ENCODE measurements at places on chromosomes 3 and 15.

DNA sequence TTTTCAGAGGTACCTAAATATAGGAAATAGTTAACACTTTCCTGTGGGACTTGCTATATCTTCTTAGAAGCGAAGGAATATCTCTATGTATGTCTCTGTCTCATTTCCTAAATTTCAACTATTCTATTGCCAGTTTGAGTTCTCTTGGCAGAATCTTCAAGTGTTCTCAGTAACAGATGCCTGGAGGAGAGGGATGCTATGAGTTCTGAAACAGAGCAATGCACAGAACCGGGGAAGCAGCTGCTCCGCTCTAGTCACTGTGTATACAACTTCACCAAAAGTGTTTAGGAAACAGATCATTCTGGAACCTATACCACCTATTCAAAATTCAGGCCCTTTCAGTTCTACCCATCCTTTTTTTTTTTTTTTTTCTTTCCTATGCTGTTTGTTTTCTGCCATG is 144.6 kb downstream of the RORA start:
- no peak for DNase-seq

DNA sequence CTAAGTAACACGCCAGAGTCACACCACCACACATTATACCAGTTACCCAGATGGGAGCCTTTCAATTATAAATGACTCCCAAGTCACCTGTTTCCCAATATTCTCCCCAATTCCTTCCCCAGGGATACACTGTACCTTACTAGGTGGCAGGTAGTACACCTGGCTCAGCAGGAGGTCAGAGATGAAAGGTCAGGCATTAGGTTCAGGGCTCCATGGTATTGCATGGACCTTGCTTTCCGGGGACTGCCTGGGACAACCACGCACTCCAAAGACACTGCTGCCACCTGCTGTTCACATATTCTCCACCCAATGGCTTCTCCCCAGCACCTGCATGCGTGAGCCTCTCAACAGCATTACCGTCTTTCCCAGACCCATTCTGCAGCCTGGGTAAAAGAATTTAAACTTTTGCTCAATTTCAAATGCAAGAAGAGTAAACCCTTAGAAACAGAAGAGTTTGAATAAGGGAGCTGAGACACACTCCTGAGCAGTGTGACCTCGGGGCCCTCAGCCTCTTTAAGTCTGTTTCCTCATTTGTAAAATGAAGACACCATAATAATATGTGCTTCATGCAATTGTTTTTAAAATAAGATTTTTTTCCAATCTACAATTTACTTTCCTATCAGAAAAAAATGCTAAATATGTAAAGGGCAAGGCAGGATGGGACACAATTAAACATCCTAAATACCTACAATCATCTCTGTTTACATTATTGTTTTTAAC is 28.0 kb upstream of the LACTB start:
- peak; percentile 49 for DNase-seq

DNA sequence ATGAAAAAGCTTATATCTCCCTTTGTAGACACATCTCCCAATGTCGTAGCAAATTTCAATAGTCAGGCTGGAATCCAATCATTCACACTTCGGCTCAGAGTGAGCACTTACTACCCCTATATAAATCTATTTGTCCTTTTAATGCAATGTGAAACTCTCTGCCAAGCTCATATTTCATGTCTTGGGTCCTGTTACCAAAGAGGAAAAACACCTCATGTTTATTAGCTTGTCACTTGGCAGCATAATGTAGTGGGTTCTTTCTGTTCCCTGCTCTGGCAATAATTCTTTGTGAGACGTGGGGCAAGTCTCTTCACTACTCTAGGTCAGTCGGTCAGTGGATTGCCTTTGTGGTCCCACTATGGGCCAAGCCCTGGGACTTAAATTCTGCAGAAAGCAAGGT is 107.1 kb downstream of the SRGAP3 start:
- DNase-seq = no peak

DNA sequence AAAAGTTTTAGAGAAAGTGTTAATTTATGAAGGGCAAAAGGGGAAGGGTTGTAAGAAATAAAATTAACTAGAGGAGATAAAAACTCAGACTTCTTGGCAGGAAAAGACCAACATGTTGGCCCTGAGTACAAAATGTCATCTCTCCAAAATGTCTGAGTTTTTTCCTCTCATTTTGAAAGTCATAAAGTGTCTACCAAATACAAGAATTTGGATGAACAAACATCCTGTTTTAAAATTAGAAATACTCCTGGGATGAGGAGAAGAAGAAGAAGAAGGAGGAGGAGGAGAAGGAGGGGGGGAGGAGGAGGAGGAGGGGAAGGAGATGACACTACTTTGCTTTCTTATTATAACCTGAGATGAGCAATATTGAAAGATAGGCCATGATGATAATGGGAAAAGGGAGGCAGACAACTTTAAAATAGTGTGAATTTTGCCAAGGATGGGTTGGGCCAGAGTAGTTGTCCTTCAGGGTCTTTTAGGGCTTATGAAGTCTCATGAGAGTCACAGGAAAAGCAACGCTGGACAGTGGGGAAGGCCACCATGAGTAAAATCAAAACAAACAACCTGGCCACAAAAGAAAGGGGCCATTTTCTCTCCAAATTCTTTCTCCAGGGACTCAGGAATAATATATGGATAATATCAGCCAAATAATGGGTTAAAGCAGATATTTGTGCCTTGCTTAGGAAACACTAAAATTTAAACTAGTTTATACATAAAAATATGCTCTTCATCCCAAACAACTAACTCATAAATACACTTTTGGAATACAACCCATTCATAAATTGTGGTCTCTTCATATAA is 632.9 kb downstream of the EPHA3 start:
- no peak for DNase-seq

DNA sequence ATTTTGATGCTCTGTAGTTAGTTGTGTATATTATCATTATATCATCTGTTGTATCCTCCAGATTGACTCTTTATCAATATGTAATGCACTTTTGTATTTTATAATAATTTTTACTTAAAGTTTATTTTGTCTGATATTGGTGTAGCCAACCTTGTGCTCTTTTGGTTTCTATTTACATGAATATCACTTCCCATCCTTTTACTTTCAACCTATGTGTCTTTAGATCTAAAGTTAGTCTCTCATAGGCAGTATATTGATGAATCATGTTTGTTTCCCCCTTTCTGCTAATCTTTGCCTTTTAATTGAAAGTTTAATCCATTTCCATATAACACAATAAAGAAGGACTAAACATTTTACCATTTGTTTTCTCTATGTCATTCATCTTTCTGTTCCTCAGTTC is 28.1 kb upstream of the CD200R1L start:
- no peak for DNase-seq

DNA sequence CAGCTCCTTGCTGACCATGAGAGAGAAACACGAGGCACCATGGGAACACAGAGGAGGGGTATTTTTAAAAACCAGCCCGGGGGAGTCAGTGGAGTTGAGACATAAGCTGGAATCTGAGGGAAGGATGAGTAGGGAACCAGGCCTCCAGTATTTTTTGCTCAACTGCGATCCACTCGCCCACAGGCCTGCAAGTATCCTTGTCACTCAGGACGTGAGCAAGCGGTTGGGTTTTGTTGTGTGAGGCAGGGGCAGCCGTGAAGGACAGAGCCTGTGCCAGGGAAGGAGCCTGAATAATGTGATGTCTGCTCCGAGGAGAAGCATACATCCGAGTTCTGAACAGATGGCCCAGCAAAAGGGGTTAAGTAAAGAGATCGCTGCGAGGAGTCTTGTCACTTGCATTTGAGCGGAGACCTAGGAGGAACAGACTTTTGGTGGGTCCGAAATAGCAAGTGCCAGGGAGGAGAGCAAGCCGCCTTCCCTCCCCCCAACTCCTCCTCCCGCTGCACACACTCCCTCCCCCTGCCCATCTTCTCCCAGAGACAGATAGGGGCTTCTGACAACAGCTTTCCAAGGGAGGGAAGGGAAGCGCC is 20.4 kb upstream of the NTRK3 start:
- DNase-seq = no peak

DNA sequence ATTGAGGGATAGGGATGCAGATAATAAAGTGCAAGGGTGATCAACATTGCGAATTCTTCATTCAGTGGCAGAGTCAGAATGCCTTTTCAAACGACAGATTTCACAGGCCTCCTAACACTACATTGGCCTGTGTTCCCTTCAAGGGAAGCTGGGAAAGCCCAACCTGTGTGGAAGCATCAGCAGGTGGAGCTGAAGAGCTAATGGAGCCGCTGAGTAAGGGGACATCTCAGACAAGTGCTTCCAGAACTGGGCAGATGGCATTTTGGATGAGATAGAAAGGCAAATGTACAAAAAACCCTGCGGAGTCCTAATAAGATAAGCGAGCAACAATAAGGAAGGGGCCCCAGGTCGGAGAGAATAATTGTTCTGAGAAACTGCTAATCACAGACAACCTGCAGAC is 8.5 kb upstream of the SLC24A5 start:
- no peak for DNase-seq

- no peak for DNase-seq
Measured at GRCh38 chr3:193451902-193452301, 73.3 kb upstream of the ATP13A5 start.

DNA sequence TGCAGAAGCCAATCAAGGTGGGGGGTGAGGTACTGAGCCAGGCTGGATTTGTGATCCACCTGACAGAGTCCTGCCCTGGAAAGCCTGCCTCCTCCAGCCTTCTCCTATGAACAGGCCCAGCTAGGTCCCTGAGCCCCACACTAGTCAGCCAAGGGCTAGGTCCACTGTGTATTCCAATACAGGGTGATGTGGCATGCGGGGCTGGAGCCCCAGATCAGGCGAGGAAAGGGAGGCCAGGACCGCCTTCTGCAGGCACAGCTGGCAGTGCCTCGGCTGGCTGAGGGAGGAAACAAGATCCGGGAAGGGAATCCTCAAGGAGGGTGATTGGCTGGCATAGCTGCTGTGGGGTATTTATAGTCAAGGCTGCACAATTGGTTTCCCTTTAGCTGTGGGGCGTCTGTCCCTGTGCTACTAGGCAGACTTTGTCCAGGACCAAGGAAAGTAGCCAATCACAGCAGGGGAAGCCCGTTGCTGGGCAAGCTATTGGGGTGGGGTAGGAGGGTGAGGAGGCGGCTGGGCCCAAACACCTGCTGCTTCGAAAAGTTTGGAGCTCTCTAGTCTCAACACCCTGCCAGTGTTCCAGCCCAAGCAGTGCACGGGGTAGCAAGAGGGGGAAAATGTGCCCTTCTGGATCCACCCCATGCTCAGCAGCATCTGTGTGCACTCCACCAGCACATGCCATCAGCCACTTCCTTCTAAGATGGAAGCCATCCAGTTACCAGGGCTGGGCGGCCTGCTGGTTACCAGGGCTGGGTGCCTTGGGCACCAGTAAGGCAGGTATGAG is 5.9 kb downstream of the KY start:
- DNase-seq = no peak

DNA sequence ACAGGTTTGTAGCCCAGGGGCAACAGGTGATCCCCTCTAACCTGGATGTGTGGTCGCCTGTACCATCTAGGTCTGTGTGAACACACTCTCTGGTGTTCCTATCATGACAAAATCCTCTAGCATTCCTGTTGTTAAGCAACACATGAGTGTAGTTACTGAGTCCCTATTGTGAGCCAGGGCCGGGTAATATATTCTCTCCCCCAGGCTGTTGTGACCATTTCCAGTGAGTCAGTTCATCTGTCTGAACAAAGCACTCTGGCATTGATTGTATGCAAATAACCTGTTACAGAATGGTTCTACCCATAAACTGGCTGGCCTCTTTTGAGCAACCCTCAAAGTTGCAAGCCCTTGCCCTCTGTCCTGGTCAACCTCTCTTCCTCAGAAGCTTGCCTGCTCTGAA is 2.6 kb upstream of the FLNB start:
- DNase-seq = no peak

DNA sequence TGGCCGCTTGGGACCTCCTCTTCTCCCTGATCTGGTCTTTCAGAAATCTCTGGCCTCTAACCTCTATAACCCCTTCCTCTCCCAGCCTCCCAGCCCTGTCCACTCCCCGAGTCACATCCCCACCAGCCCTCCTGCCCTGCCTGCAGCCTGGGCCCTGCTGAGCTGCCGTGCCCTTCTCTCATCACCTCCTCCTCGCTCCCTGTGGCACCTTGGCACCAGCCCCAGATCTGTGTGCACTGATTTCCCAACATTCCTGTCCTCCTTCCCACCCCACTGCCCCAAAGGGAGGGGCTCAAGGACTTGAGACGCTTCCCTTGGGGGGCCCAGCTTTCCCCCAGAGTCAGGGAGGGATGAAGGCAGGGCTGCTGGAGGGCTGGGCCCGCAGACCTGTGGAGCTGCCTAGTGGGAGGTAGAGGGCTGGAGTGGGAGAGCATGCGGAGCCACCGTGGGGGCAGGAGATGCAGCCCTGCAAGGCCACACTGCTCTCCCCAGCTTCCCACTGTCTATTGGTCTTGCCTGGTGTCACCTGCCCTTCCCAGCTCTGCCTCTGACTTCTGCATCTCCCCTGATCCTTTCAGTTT is 42.7 kb downstream of the EXOG start:
- no peak for DNase-seq

GRCh38 chr15:59420986-59421618 is 16.9 kb upstream of the FAM81A start:
- DNase-seq = no peak

GRCh38 chr3:111690242-111690641 is 95.1 kb upstream of the ZBED2 start:
- DNase-seq = no peak

DNA sequence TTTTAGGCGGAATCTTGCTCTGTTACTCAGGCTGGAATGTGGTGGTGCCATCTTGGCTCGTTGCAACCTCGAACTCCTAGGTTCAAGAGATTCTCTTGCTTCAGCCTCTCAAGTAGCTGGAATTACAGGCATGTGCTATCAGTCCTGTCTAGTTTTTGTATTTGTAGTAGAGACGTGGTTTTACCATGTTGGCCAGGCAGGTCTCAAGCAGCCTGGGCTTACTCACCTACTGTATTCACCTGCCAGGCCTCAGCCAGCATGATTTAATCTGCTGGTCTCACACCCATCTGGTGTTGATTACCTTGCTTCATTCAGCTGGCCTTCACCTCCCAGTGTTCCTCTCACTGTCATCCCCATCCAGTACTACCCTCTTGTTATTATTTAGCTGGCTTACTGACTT is 102.0 kb downstream of the IL12A start:
- no peak for DNase-seq

GRCh38 chr3:55426486-55426885 is 60.6 kb downstream of the WNT5A start:
- no peak for DNase-seq

DNA sequence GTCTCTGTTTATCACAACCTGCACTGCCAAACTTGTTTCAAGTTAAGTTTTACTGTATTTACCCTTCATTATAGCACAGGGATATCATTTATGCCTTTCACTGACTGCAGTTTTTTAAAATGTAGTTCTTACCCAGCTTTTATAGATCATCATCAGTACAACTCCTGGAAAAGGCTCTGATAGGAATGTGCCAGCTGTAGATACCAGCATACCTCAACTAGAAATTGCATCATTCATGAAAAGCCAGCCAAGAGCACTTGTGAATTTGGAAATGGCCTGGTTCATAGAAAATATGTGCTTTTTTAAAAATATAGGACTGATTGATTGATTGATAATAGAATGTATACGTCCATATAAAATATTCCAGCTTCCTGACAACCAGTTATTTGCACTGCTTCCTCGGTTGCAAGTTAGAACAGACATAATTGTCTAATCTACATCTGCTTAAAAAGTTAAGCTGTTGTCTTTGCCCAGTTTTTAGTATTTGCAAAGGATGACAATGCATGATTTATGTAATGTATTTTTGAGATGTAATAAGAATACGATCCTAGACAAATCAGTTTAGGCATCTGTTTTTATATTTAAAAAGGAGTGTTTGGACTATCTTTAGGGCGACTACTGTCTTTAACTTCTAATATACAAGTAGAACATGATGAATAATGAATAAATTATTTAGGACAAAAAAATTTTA is 58.5 kb downstream of the DCUN1D1 start:
- DNase-seq = no peak

- DNase-seq = no peak
Measured at GRCh38 chr3:187767266-187768012, 22.2 kb upstream of the BCL6 start.

GRCh38 chr3:69273896-69274295 is 112.0 kb downstream of the FRMD4B start:
- no peak for DNase-seq
